ENCODE measurements at places on chromosomes 12 and 14. TPM values are rescaled to one million over a fixed set of nuclear protein-coding genes. Genes with fewer than 3 reads are reported as not detected.

- H3K4me3 ChIP-seq = no peak overlapping the region
- H3K36me3 ChIP-seq = no peaks in the 10 kb centered on the region
- H3K27me3 ChIP-seq = no peaks in the 10 kb centered on the region
- H3K4me1 ChIP-seq = peaks cover 3% of the 10 kb centered on the region
- H3K27ac ChIP-seq = no peak overlapping the region
Observed at GRCh38 chr14:68627868-68628604, 164.8 kb downstream of the ZFP36L1 start.

- no peaks in the 10 kb centered on the region for H3K36me3 ChIP-seq
- no peaks in the 10 kb centered on the region for H3K27me3 ChIP-seq
- no peaks in the 10 kb centered on the region for H3K4me1 ChIP-seq
- no peak overlapping the region for H3K4me3 ChIP-seq
Observed at GRCh38 chr12:79566452-79567174, 124.2 kb downstream of the PAWR start.

GRCh38 chr12:76259660-76260389 is 88.4 kb downstream of the BBS10 start:
- H3K36me3 ChIP-seq = no peaks in the 10 kb centered on the region
- H3K27me3 ChIP-seq = no peaks in the 10 kb centered on the region
- H3K4me1 ChIP-seq = peaks cover 3% of the 10 kb centered on the region
- H3K4me3 ChIP-seq = no peak overlapping the region
- no peak for DNase-seq

DNA sequence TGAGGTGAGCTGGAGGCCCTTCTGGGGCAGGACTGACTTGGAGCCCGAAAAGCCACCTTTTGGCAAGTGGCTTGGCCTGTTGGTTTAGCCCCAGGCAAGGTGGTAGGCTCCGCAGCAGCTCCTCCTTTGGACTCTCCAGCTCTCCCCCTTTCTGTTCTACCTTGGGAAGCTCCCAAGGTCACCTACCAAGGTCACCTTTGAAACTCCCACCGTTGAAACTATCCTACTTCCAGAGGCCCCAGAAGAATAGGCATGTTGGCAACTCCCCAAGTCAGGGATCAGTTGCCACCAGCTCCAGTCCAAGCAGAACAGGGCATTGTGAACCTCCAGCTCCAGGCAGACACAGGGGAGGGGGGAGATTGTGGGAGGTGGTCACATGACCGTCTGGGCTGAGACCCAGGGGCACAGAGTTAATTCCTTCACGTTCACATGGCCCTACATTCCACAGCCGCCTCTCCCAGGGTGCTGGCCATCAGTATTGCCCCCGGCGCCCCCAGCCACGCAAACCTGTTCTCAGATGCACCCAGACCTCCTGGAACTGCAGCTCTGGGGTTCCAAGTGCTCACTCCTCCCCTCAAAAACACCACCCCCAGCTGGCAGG is 14.4 kb downstream of the IRF2BPL start:
- H3K4me1 ChIP-seq = no peaks in the 10 kb centered on the region
- no peak overlapping the region for H3K27ac ChIP-seq
- H3K36me3 ChIP-seq = no peaks in the 10 kb centered on the region

KLHDC1 gene
- polyA plus RNA-seq = 1.4 TPM

Measured in aorta (tissue), 5 donors.